ENCODE measurements at places on chromosomes 7 and 10.

DNA sequence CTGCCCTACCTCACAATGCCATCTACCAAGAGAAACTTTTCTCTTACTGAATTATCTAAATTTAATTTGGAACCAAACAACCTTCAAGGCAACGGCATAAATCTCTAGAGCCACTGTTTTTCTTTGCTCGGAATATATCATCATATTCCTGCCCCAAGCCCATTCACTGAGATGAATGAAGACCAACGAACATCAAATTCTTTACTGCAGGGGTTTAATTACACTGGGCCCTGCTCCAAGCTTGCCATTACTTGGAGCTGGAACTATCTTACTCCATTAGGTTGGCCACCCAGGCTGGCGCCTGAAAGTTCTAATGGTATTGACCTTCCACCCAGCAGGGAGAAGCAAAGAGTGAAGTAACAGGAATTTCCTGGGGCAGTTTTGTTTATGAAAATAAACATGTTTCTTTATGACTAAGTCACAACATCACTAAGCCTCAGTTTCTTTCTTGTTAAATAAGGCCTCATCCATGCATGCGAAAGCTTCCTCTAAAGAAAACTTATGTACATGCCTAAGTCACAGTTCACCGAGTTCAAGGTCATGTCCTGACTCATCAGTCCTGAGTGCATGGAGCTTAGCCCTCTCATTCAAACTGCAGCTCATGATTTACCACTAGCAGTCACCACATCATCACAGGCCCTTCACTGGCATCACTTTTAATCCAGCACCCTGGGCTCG, 42.1 kb upstream of the ANAPC16 start:
- no peak for DNase-seq

DNA sequence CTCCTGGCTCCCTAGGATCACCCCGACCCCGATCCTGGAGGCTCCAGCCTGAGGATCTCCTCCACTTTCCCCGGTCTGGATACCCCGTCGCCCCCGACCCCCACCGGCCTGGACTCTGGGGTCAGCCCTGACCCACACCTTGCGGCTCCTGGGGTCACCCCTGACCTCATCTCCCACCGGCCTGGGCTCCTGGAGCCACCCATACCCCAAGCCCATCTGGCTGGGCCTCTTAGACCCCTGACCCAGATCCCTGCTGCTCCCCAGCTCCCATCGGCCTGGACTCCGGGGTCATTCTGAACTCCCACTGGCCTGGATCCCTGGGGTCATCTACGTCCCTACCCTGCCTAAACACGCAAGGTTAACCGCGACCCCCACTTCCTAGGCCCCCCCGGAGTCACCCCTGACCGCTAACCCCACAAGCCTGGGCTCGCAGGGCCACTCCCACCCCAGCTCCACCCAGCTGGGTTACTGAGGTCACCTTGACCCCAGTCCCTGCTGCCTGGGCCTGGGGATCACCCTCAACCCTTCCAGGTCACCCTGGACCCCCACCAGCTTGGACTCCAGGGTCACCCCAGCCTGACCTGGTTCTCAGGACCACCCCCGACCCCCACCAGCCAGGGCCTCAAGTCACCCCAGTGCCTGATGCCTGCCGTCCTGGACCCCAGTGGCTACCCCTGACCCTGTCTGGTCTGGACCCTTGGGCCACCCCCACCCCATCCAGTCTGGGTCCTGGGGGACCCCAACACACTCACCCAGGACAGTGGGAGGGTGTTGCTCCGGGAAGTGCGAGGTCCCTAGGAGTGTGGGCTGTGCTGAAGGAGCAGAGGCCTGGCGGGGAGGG, 1.2 kb downstream of the FOXK1 start:
- no peak for DNase-seq

DNA sequence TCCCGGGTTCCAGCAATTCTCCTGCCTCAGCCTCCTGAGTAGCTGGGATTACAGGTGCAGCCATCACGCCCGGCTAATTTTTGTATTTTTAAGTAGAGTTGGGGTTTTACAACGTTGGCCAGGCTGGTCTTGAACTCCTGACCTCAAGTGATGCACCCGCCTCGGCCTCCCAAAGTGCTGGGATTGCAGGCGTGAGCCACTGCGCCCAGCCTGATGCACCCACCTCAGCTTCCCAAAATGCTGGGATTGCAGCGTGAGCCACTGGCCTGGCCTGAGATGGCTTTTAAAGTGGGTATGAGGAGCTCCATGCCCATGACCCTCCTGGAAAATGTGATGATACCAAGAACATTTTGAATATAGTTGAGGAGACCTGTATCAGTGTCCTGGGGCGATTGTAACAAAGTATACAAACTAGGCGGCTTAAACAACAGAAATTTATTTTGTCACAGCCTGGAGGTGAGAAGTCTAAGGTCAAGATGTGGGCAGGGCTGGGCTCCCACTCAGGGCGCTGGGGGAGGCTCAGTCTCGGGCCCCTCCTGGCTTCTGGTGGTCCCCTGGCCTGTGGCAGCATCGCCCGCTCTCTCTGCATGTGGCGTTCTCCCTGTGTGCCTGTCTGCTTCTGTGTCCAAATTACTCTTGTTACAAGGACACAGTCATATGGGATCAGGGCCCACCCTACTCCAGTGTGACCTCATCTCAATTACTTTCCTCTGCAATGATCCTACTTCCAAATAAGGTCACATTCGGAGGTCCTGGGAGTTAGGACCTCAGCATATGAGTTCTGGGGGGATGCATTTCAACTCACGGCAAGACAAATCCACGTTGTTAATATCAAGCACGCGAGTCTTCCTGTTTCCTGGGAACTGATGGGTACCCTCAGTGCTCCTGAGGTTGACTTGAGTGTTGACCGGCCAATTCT, 108.8 kb downstream of the ACTR3B start:
- no peak for DNase-seq

DNA sequence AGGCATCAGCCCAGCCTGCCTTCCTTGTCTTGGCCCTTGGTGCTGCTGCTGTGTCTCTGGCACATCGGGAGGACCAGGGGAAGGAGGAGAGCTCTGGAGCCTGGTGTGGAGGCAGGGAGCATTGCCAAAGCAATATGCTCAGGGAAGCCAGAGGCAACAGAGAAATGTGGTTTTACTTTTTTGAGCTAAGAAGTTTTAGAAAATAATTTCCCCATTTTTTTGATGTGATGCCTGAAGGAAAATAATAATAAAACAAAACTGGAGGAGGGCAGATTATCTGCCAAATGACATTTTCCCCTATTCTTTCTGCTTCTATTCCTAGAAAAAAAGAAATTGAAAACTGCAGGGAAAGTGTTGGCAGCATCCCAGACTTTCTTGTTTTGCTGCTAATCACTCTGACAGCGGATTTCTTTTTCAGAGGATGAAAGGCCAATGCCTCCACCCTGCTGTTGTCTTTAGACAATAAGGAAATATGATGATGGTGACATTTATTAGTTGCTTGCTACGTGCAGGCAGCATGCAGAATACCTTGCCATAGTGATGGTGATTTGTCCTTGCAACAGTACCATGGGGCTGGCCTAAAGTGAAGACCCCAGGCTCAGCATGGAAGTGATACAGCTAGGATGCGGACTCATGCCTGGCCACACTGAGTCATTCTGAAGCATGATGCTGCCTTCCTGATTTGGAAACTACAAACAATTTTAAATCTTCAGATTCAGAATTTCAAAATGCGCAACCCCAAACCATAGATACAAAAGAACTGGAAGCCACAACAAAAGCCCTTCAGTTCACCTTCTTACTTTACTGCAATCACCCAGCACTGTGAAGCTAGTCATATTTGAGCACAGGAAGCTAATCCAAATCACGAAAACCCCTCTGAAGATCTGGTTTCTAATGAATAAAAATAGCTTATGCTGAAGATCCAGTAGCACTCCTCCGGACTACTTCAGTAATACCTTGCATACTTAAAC, 260.2 kb upstream of the TMEM72 start:
- DNase-seq = no peak

- no peak for DNase-seq
Measured at GRCh38 chr7:66747881-66748511, 7.5 kb downstream of the RABGEF1 start.

- DNase-seq = no peak
Measured at GRCh38 chr10:85702768-85703167, 663.8 kb downstream of the GRID1 start.

DNA sequence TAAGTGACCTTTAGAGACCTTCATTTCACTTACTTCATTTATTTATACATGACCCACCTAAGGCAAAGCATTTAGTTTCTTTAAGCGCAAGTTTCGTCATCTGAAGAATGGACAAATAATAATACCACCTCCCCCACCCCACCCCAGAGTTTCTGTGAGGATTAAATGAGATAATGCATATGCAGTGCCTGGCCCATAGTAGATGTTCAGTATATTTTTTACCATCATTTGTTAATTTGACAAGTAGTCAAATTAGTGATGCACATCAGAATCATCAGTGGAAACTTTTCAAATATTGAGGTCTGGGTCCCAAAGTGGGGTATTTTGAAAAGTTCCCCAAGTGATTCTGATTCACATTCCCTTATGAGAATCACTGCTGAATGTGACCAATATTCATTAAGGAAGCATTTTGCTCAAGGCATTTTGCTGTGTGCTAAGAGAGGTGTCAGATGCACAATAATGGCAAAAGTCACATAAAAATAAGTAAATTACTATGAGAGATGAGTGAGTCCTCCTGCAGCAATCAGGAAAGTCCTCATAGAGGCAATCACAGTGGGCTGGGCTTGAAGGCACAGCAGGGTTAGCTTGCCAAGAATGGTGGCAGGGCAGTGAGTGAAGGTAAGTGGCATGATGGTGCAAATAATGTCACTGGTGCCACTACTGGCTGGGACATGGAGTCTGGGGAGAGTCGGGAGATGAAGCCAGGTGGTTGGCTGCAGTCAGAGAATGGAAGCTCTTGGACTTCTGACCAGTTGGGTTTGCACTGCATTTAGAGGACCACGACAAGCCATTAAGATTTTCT, 244.1 kb downstream of the PTEN start:
- DNase-seq = no peak

GRCh38 chr7:26085771-26086170, 66.2 kb upstream of the NFE2L3 start:
- DNase-seq = no peak

DNA sequence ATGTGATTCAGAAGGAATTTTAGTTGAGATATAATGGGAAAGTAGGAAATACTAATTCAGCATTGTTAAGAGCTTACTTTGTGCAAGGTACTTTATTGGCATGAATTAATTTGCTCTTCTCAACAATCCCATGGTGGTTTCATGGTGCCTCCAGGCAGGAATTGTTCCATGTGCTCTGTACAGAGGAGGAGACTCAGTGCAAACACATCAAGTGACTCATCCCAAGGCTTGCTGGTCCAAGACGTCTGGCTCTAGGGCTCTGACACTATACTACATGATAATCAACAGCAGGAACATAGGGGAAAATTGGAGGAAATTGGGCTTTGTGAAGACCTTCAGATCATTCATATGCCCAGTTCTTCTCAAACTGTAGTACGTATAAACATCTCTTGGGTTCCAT, 66.5 kb upstream of the PRKG1 start:
- DNase-seq = no peak
